ENCODE measurements at places on chromosomes 4 and X. TPM values are rescaled to one million over a fixed set of nuclear protein-coding genes. Genes with fewer than 3 reads are reported as not detected.

DNA sequence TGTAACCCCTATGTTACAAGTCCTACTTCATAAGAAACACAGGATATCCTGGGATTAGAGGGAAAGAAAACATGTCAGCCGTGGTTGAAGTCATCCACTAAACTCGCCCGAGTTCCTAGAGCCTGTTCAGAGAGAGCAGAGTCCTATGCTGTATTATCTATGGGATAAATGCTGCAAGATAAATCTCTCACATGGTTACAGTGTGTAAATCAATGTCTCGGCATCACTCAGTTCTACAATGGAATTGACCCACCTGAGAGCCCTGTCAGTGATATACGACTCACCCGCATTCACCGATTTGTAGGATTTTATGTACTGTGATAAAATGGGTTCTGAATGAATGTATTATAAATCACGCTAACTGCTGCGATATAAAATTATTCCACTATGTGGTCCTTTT lies 127.8 kb upstream of the ANXA3 start:
- H3K27ac ChIP-seq = no peak overlapping the region
- H3K27me3 ChIP-seq = no peaks in the 10 kb centered on the region
- DNase-seq = no peak
- H3K36me3 ChIP-seq = peaks cover 46% of the 10 kb centered on the region

DNA sequence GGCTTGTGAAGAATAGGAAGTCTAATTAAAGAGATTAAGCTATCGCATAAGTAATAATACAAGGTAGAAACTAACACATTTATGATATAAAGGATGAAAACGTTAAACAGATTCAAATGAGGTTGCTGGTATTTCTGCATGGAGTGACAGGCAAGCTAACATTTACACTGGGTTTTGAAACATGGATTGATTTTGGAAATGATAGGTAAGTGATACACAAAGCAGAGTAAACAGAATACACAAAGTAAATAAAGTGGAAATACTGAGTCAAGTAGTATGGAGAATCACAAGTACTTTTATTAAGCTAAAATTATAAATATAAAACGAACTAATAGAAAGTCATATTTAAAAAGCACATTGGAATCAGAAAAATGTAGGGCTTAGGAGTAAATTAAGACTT lies 665.3 kb downstream of the STPG2 start:
- no peak overlapping the region for H3K27ac ChIP-seq
- H3K27me3 ChIP-seq = no peaks in the 10 kb centered on the region
- peaks cover 15% of the 10 kb centered on the region for H3K36me3 ChIP-seq
- H3K4me3 ChIP-seq = no peak overlapping the region

The UNC5C gene
- total RNA-seq = 0.25 TPM

- peak; percentile 63 for DNase-seq
- no peak overlapping the region for H3K4me3 ChIP-seq
- peaks cover 8% of the 10 kb centered on the region for H3K27me3 ChIP-seq
- H3K36me3 ChIP-seq = peaks cover 7% of the 10 kb centered on the region
Observed at GRCh38 chrX:149825424-149825823, 43.7 kb downstream of the MAGEA9 start.

- H3K36me3 ChIP-seq = peaks cover 61% of the 10 kb centered on the region
- H3K27ac ChIP-seq = no peak overlapping the region
- no peaks in the 10 kb centered on the region for H3K27me3 ChIP-seq
- H3K4me1 ChIP-seq = no peaks in the 10 kb centered on the region
- H3K4me3 ChIP-seq = no peak overlapping the region
- DNase-seq = no peak
Observed at GRCh38 chr4:11286533-11286932, 142.2 kb downstream of the HS3ST1 start.

- no peaks in the 10 kb centered on the region for H3K27me3 ChIP-seq
- H3K4me3 ChIP-seq = no peak overlapping the region
- no peaks in the 10 kb centered on the region for H3K4me1 ChIP-seq
- DNase-seq = no peak
- H3K36me3 ChIP-seq = no peaks in the 10 kb centered on the region
- H3K27ac ChIP-seq = no peak overlapping the region
Observed at GRCh38 chr4:63459329-63459728, 949.9 kb downstream of the TECRL start.

DNA sequence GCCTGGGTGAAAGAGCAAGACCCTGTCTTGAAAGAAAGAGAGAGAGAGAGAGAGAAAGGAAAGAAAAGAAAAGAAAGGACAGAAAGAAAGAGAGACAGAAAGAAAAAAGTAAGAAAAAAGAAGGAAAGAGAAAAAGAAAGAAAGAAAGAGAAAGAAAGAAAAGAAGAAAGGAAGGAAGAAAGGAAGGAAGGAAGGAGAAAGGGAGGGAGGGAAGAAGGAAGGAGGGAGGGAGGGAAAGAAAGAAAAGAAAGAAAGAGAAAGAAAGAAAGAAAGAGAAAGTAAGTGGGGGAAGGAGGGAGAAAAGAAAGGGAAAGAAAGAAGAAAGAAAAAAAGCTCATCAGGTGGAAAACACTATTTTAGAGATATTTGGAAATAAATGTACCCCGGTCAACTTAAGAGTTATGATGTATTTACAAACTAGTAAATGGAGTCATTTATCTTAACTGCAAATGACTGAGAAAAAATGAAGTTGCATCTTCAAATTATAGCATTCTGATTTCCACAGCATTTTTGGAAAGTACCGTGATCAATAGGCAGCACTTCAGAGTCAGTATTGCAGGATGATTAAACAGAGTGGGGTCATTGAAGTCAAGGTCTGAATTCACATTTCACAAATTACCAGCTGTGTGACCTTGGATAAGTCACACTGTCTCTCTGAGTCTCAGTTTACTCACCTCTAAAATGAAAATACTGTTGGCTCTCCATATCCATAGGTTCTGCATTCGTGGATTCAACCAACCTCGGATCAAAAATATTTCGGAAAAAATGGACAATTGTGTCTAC lies 64.1 kb upstream of the SMAD1 start:
- no peaks in the 10 kb centered on the region for H3K36me3 ChIP-seq
- H3K27me3 ChIP-seq = no peaks in the 10 kb centered on the region
- no peak overlapping the region for H3K27ac ChIP-seq
- H3K4me3 ChIP-seq = no peak overlapping the region
- 0 out of 2 replicates have a peak, but pooled peaks cover 3% of the 10 kb centered on the region for H3K4me1 ChIP-seq
- DNase-seq = no peak

The FRYL gene
- 33.1 TPM for total RNA-seq

The PPBP gene
- total RNA-seq = not detected

The HPRT1 gene
- total RNA-seq = 40.3 TPM

The OPN1MW2 gene
- total RNA-seq = not detected

The TBX22 gene
- total RNA-seq = 1.0 TPM

DNA sequence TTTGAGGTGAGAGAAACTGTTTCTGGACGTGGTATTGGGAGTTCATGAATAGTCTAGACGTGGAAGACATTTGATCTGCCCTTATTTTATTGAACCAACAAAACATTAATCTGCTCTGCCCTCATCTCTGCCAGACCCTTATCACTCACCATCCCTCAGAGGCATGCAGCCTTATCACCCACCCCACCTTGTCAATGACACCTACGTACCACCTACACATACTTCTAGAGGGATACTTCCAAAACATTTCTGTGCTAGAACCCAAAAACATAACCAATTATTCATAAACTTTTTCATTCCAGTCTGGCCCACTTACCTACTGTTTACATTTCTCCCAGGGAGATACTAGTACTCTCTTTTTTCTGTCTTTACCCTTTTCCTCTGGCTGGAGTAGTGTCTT lies 105.2 kb downstream of the RS1 start:
- H3K36me3 ChIP-seq = peaks cover 5% of the 10 kb centered on the region
- H3K4me1 ChIP-seq = peaks cover 32% of the 10 kb centered on the region
- no peak overlapping the region for H3K27ac ChIP-seq
- H3K27me3 ChIP-seq = no peaks in the 10 kb centered on the region
- DNase-seq = no peak

DNA sequence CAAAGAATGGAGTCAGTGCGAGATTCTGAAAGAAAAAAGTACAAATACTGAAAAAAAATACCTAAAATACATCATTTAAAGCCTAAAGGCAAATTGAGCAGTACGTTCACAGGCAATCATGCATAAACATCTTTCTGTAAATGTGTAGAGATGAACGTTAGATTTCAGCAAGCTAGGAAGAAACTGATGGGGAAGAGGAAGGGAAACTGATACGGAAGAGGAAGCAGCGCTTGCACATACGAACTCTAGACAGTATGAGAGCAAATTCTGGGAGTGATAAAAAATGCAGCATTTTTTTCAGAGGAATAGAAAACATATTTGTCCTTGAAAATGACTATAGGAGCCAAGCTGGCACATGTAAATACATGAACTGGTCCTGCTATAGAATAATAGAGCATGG lies 9.4 kb downstream of the ANKRD50 start:
- peaks cover 46% of the 10 kb centered on the region for H3K36me3 ChIP-seq
- H3K27ac ChIP-seq = no peak overlapping the region
- peaks cover 29% of the 10 kb centered on the region for H3K4me1 ChIP-seq
- H3K4me3 ChIP-seq = no peak overlapping the region
- DNase-seq = no peak

GRCh38 chr4:40149960-40150385 lies 46.9 kb upstream of the RHOH start:
- H3K4me1 ChIP-seq = no peaks in the 10 kb centered on the region
- H3K4me3 ChIP-seq = no peak overlapping the region
- DNase-seq = peak; percentile 61
- H3K36me3 ChIP-seq = peaks cover 60% of the 10 kb centered on the region

GRCh38 chr4:6720202-6720699 lies 4.3 kb downstream of the BLOC1S4 start:
- DNase-seq = peak; percentile 93
- no peaks in the 10 kb centered on the region for H3K36me3 ChIP-seq
- H3K27me3 ChIP-seq = peaks cover 6% of the 10 kb centered on the region
- no peak overlapping the region for H3K27ac ChIP-seq
- H3K4me1 ChIP-seq = peaks cover 8% of the 10 kb centered on the region

The PHF8 gene
- total RNA-seq = 29.6 TPM

The LRP2BP gene
- 0.33 TPM for total RNA-seq

The ARL9 gene
- total RNA-seq = 0.48 TPM

The EVC gene
- 12.5 TPM for total RNA-seq

- H3K27ac ChIP-seq = peak overlapping the region; percentile 89
- peaks cover 3% of the 10 kb centered on the region for H3K27me3 ChIP-seq
- peaks cover 4% of the 10 kb centered on the region for H3K36me3 ChIP-seq
- H3K4me3 ChIP-seq = peak overlapping the region; percentile 92
- H3K4me1 ChIP-seq = peaks cover 15% of the 10 kb centered on the region
- peak; percentile 21 for DNase-seq
Observed at GRCh38 chrX:123731987-123732669, 724 bp downstream of the THOC2 start.

GRCh38 chr4:54318904-54319303 lies 89.8 kb downstream of the PDGFRA start:
- peaks cover 4% of the 10 kb centered on the region for H3K4me1 ChIP-seq
- H3K4me3 ChIP-seq = no peak overlapping the region
- no peaks in the 10 kb centered on the region for H3K36me3 ChIP-seq
- no peak overlapping the region for H3K27ac ChIP-seq
- H3K27me3 ChIP-seq = no peaks in the 10 kb centered on the region
- DNase-seq = peak; percentile 25

The ALB gene
- total RNA-seq = 23.4 TPM

GRCh38 chr4:127240764-127241105 lies 392.0 kb upstream of the INTU start:
- no peaks in the 10 kb centered on the region for H3K27me3 ChIP-seq
- H3K27ac ChIP-seq = no peak overlapping the region
- no peaks in the 10 kb centered on the region for H3K36me3 ChIP-seq
- no peaks in the 10 kb centered on the region for H3K4me1 ChIP-seq

DNA sequence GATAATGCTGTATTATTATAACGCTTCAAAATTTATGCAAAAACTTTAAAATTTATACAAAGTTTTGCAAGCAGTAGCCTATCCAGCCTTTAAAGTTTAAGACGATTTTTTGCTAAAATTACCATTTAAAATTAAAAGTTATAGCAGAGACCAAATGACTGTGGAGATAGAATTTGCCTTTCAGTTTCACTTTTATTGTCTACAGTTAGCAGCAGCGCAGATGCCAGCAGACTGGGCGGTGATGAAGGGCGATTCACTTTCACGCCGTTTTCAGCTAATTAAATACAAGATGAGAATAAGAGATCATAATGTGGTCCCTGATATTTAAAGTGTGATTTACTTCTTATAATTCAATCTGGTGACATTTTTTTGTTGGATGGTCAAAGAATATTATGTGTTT lies 1381.5 kb upstream of the ADGRL3 start:
- no peaks in the 10 kb centered on the region for H3K4me1 ChIP-seq
- no peak for DNase-seq
- no peaks in the 10 kb centered on the region for H3K27me3 ChIP-seq
- H3K36me3 ChIP-seq = no peaks in the 10 kb centered on the region
- H3K4me3 ChIP-seq = no peak overlapping the region

- no peak overlapping the region for H3K4me3 ChIP-seq
- no peaks in the 10 kb centered on the region for H3K4me1 ChIP-seq
- no peaks in the 10 kb centered on the region for H3K36me3 ChIP-seq
- no peaks in the 10 kb centered on the region for H3K27me3 ChIP-seq
- DNase-seq = no peak
- no peak overlapping the region for H3K27ac ChIP-seq
Observed at GRCh38 chrX:29196501-29196900, 609.3 kb downstream of the IL1RAPL1 start.

The GSX2 gene
- total RNA-seq = not detected

GRCh38 chrX:11792461-11793421 lies 34.7 kb downstream of the MSL3 start:
- H3K27me3 ChIP-seq = no peaks in the 10 kb centered on the region
- H3K4me3 ChIP-seq = no peak overlapping the region
- H3K36me3 ChIP-seq = no peaks in the 10 kb centered on the region
- H3K27ac ChIP-seq = no peak overlapping the region

DNA sequence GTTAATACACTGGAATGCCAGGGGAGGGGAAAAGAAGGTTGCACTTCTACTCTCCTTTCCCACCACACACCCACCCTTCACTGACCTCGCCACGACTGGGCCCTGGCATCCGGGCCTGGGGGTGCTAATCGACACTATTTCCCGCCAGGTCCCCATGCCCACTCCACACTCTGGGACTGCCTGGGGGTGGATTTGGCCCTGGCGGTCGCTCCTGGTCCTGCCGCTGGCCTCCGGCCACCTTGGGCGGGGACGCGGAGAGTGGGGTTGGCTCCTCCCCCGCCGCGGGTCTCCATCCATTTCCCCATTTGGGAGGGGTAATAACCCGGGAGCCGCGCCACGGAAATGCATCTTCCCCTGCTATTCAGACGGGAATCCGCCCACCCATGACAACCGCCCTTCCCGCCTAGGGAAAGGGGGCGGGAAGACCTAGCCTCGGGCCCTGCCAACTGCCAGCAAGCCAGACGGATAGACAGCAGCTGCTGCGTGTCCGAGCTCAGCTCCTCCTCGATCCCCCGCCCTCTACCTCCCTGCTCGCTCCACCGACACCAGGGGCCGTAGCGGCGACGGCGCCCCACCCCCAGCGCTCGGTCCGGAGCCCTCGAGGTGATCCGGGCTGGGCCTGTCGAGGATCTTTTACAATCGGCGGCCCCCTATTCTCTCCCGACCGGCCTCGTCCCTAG lies 78.1 kb downstream of the RLIM start:
- H3K4me1 ChIP-seq = peaks cover 34% of the 10 kb centered on the region
- peak; percentile 58 for DNase-seq
- peaks cover 8% of the 10 kb centered on the region for H3K36me3 ChIP-seq
- peak overlapping the region; percentile 66 for H3K4me3 ChIP-seq
- H3K27ac ChIP-seq = no peak overlapping the region

- H3K27me3 ChIP-seq = no peaks in the 10 kb centered on the region
- no peaks in the 10 kb centered on the region for H3K36me3 ChIP-seq
- H3K4me3 ChIP-seq = no peak overlapping the region
- peaks cover 8% of the 10 kb centered on the region for H3K4me1 ChIP-seq
- DNase-seq = no peak
Observed at GRCh38 chr4:20868108-20868507, 167.8 kb downstream of the PACRGL start.

- DNase-seq = no peak
- no peaks in the 10 kb centered on the region for H3K4me1 ChIP-seq
- peaks cover 5% of the 10 kb centered on the region for H3K36me3 ChIP-seq
- no peak overlapping the region for H3K27ac ChIP-seq
Observed at GRCh38 chrX:141936080-141936479, 32.4 kb downstream of the MAGEC1 start.

The CCNI gene
- total RNA-seq = 253 TPM
